Stimulated activated CD4-positive, alpha-beta T cell treated with anti-CD3 and anti-CD28 coated beads, Interleukin-2, amount 100 ng/mL, for 4 hours (primary cell): ENCODE measurements at places on chromosomes 13 and 19.
A peak's percentile ranks its signal among the peaks of the same experiment; 100 is the strongest.

- no peak for DNase-seq
Measured at GRCh38 chr19:16309643-16310042, 15.0 kb upstream of the KLF2 start.

- DNase-seq = peak; percentile 71
Measured at GRCh38 chr13:106570299-106570852, 2.4 kb upstream of the ARGLU1 start.

GRCh38 chr13:30780338-30780981, 45.1 kb downstream of the ALOX5AP start:
- DNase-seq = no peak

GRCh38 chr19:55907746-55908145, 24.4 kb downstream of the NLRP13 start:
- DNase-seq = no peak

DNA sequence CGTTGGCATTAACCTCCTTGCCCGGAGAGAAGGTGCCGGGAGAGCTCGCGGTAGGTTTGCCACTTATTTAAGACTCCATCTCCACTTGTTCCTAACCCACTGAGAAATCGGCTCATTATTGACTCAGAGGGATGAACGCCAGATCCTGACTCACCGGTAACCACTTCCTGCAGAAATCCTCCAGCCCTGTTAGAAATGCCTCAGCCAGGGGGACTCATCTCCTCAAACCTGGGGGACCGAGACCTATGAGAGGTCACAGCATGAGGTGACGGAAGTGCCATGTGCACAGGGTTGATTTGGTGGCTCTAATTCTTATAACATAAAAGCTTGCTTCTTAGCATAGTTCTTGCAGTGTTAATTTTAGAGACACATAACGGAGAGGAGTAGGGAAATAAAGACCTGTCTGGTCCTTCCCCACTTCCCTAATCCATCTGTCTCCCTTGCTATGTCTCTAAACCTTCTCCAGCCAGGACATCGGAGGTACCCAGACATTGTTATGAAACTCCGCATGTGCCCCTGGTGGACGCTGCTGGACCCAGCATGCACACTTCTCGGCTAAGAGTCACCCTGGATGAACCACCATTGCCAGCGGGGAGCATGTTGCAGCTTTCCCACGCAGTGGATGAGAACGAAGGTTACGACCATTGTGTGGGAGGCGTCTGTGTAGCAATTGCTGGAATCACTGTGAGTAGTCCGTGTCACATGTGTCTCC, 158.9 kb downstream of the EFNB2 start:
- no peak for DNase-seq

GRCh38 chr19:7226739-7227138, 67.5 kb downstream of the INSR start:
- no peak for DNase-seq

DNA sequence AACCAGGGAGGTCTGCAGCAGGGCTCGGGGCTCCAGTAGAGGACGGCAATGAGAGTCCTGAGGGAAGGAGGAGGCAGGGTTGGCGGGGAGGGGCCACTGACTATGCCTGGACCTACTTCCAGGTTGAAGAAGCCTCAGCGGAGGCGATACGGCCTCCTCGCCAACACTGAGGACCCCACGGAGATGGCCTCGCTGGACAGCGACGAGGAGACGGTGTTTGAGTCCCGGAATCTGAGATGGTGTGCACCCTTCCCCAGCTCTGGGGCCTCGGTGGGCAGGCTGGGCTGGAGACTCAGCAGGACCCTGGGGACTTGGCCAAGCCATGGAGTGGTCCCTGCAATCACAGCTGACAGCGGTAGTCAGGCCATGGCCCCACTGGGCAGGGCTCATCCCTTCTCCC, 1.7 kb downstream of the FAM174C start:
- DNase-seq = no peak

DNA sequence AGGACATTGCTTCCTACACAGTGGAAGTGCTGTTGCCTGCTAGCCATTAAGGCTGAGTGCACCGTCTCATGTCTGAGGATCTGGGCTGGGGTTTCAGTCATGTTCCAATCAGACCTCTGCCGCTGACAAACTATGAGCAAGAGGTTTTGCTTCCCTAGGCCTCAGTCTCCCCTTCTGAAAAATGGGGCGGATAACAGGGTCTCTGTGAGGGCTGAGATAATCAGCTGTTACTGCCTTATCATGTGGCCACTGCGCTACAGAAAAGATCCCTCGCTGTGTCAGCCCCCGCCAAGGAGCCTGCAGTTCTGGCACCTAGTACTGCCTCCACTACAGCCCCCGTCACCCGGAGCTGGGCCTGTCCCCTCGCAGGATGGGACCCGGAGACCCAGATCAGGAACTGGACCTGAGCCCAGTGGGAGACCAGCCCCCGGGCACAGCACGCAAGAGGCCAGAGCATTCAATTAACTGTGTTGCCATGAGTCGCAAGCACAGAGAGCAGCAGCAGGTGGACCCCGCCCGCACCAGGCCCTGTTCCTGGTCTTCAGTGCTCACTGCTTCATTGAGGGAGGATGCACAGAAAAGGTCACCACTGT, 3.0 kb upstream of the PNKP start:
- no peak for DNase-seq
